ENCODE measurements at places on chromosomes 16 and 17.

GRCh38 chr16:51508490-51509212, 357.6 kb upstream of the SALL1 start:
- DNase-seq = peak; percentile 53

DNA sequence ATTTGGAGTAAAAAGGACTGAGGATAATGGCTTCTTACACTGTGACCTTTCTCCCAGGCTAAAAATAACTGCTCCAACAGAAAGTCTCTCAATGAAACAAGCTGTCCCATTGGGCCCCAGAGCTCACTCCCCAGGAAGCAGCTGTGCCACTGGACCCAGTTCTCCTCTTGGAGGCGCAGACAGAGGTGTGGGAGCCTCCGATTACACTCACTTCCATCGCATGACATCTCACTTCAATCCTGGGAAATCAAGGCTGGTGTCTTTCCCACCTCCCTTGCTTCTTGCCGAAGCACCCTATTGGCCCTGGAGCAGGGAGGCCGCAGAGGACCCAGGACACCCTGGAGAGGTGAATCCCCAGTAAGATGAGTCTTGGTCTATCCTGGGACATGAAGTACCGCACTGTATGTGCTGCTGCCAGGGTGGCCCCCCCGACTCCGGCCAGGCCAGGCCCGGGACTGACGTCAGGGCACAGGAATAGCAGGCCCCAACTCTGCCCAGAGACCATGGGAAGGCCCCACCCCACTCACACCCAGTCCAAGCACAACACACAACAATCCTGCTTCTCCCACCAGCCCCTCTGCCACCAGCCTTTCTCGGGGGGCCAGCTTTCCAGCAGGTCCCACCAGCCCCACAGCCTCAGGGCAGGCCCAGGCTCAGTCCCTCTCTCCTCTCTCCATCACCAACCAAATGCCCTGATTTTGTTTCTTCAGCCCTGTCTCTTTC, 29.5 kb downstream of the SRL start:
- no peak for DNase-seq

GRCh38 chr17:15409721-15410250, 57.6 kb downstream of the CDRT4 start:
- DNase-seq = peak; percentile 91

DNA sequence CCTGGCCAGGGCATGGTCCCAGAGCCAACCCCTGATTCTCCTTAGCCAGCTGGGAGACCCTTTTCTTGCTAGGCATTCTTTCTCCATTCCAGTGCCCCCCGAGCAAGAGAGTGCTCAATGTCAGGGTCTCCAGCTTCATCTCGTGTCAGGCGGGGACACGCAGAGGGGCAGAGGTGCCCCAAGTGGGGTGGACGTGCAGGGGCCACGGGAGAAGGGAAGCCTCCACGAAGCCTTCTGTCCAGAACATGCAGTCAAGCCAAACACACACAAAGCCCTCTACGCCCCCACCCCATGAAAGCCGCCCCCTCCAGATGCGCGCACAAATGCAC, 852 bp downstream of the GPR139 start:
- DNase-seq = no peak

DNA sequence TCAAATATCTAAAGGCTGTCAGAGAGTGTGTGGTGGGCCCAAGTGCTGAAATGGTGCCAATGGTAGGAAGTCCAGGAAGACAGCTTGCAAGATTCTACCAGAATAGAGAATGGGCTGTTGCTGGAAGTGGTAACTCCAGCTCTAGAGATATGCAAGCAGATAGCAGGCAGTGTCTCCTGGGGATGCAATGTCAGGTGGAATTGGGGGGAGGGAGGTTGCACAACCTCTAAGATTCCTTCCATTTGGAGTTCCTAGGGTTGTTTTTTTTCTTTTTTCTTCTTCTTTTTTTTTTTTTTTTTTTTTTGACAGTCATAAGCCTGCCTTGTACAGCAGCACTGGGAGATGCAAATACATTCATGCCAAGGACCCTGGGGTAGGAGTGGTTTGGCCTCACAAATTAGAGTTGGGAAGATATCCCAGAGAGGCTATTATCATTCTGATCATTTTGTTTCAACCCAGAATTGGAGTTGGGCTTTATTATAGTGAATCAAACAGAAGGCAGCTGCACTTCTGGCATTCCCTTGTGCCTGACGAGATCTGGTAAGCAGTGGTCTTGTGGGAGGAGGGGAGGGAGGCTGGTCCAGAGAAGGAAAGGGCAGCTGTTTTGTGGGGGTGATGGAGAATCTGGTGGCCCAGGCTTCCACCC, 51.1 kb downstream of the SLC6A2 start:
- DNase-seq = no peak

- DNase-seq = no peak
Measured at GRCh38 chr16:49632086-49632794, 223.7 kb downstream of the ZNF423 start.

DNA sequence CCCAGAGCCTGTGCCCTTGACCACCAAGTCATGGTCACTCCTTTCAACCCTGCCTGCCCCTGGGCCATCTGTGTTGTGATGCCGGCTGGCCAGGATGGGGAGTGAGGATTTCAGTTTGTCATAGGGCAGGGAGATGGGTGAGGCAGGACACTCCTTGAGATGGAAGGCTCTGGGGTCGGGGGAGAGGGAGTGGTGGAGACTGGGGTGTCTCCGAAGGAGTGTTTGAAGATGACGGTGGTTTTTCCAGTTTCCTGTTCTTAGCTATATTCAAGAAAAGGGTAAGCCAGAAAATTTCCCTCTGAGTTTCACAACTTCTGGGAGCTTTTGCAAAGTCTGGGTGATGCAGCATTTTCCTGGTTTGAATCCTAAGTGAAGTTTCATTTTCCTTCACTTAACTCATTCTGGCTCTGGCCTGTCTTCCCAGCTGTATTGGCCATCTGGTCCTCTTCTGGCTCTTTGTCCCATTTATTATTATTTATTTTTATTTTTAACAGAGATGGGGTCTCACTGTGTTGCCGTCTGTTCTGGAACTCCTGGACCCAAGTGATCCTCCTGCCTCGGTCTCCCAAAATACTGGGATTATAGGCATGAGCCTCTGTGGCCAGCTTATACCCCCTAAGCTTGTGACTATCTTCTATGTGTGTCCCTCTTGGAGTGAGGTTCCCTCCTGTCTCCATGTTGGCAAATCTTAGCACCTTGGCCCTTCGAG, 27.7 kb downstream of the ABCC1 start:
- peak; percentile 51 for DNase-seq

- DNase-seq = no peak
Measured at GRCh38 chr17:17137731-17138585, 68.2 kb downstream of the PLD6 start.

DNA sequence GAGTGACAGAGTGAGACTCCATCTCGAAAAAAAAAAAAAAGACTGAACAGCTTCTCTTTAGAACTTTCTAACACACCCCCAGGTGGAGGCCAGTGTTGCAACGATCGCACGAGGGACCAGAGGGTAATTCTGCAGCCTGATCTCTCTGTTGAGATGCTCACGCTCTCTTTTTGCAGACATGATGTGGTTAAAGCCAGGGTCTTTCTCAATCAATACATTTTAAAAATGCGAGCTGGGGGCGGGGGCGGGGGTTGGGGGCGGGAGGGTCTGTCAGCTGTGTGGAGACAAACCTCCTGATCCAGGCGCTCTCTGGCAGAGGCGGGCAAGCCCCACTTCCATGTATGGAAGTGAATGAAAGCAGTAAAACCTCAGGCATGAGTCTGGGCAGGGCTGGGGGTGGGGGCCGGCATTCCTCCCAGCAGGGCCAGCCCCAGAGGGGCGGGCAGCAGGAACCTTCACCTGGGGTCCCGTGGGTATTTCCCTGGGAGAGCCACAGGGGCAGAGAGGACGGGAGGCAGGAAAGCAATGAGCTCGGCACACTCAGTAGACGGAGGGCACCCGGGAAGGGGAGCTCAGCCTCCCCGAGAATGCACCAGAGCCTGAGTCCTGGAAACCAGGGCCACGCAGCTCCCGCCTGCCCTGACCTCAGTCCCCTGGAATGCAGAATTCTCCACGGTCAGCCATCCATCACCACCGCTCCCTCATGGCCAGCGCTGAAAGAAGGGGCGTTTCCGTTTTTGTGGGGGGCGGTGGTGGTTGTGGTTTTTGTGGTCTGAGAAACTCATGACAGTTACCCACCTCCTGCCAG, 28.0 kb downstream of the NXN start:
- DNase-seq = peak; percentile 94

GRCh38 chr17:49210158-49211029, at the start of the genes ABI3 and GNGT2:
Gene ABI3, plus strand, starts transcription at chr17:49210707. Its CDS starts 18 bp downstream, at chr17:49210725.
Gene GNGT2, minus strand, starts transcription at chr17:49210574. Its CDS starts 3,152 bp downstream, at chr17:49207422.
- peak; percentile 74 for DNase-seq

DNA sequence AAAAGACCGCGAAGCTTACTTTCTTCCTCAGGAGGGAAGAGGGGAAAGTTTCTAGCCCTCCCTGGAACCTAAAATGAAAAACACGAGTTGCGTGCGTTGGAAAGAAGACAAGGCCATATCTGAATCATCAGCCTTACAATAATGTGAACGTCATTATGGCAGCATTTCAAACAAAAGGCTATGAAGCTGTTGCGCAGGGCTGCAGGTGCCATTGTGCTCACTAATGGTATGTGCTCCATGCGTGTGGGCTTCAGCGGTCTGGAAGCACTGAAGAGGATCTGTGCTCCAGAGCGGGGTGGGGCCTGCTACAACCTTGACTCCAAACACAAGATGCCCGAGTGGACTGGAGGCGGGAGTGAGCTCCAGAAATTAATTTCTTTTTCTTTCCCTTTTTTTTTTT, 12.1 kb upstream of the CYB5B start:
- no peak for DNase-seq

DNA sequence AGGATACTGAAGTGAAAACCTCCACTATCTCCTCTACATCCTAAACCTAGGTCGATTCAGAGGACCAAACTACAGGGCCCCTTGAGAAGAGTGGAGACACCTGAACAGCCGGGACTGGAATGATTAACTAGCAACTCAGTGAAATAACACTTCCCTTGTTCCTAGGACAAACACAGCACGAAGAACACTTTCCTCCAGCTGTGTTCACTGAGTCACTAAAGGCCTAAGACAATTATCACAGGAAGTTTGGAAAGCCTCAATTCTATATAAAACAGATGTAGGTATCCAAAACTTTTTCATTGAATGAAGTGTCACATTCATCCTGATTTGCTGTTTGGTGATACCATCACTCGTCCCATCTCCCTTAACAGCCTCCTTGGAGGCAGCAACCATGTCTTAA, 15.5 kb upstream of the CUEDC1 start:
- DNase-seq = peak; percentile 78

- no peak for DNase-seq
Measured at GRCh38 chr17:35083071-35083470, 19.6 kb upstream of the RFFL start.

DNA sequence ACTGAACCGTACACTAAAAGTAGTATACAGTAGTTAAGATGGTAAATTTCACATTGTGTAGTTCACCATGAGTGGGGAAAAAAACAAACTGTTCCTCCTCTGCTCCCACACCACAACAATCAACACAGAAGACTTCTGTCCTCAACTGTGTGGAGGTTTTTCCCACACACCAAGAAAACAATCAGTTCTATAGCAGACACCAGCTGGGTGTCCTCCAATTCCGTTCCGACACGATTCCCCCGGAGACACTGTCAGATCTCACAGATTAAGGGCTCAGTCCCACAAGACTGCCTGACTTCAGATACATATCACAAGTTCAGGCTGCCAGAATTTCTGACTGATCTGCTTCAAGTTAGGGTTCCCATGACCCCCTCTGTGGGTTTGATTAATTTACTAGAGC, 31.8 kb downstream of the BBS2 start:
- no peak for DNase-seq

GRCh38 chr17:75850928-75851692, 4.0 kb downstream of the WBP2 start:
- no peak for DNase-seq

DNA sequence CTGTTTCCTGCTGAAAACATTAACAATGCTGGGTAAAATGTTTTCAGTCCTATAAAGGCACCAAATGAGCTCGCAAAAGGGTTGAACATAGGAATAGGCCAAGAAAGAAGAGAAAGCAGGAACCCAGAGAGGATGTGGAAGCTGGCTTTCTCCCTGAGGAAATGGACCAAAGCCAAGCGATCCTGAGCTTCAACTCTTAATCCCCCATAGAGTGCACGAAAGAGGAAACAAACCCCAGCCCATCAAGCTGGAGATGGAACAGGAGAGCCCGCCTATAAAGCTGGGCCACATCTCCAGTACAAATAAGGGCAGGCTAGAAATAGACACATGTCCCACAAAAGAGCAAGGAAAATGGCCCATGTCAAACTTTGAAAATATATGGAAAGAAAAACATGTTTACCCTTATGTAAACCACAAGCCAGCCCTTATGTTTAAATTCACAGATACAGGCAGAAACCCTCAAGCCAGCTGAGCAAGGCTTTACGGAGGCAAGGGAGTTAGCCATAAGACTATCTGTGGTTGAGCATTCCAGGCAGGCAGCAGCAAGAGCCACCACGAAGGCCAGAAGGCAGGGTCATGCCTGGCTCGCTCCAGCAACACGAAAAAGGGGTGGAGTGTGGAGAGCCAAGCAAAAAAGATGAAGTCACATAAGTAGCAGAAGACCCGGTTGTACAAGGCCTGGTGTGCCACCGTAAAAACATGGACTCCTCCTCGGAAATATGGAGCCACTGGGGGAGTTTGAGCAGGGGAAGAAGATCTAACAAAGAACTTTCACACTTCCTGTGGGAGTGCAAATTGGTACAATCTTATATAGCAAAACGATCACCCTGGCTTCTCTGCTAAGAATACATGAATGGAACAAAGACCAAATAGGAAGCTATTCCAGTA, 27.8 kb downstream of the COPRS start:
- DNase-seq = peak; percentile 41

DNA sequence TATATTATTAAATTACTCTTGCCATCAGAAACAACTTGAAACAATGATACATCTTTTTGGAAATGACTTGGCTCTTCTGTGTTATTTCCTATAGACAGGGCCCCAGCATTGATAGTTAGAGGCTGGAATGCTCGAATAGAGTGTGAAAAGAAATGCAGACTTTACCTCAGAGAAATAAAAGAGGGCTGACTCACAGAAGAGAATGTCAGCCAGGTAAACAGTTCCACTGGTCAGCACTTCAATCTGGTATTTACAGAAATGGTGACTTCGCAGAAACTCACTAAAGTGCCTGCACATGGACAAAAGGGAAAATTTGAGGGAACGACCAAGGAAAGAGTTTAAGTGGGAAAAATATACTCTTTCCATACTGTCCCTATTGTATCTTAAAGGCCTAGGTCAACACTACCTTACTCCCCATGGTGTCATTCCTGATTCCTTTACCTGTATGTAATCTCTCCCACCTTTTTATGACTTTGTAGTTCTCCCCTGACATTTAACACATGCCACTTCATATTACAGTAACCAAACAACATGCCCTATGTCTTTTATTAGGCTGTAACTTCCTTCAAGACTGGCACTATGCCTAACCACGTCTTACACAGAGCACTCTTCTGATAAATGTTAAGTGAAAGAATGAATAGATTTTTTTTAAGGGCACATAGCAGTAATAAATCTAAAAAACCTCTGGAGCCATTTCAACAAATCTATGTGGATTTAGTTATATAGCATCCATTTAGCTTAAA, 36.7 kb downstream of the AKAP10 start:
- DNase-seq = peak; percentile 66

DNA sequence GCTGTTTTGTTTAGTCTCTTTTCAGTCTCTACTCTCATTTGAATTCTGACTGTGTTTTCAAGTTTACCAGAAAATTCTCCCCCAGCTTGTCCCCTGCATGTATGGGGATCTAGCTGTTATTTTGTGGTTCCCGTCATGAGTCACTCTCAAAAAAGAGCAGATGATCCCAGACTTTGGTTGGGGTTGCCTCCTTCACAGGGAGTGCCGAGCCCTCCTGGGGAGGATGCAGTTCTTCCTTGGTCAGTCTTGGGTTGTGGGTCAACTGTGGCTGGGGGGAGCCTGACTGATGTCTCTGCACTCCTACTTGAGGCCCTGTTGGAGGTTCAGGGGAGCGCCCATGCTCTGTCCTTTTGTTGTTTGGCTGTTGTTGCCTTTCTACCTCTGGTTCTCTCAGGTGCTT, 37.7 kb downstream of the EPN2 start:
- DNase-seq = peak; percentile 20

- no peak for DNase-seq
Measured at GRCh38 chr16:85916141-85916890, 17.4 kb downstream of the IRF8 start.

Measured in fibroblast of skin of right quadriceps (primary cell).